Nucleus accumbens (tissue), 56 donors: ENCODE measurements at places on chromosomes 7 and 10.

- DNase-seq = no peak
Observed at GRCh38 chr7:92723943-92724342, 112.4 kb downstream of the CDK6 start.

DNA sequence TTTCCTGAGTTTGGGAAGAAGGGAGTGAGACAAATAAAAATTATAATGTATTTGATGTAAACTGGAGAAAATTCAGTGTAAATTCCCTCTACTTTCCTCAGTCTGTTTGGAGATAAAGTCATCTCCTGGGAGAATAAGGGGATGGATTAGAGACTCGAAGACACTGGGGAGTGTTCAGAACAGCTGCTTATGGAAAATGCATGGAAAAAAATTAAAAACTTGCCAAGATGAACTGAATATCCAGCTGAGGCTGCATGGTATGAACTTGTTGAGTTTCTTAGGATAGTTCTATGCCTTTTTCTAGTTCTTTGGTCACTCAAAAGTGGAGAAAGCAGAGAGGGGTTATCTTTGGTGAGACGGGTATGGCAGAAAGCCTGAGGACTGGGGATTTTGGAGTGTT lies 210.5 kb downstream of the BICC1 start:
- no peak for DNase-seq

DNA sequence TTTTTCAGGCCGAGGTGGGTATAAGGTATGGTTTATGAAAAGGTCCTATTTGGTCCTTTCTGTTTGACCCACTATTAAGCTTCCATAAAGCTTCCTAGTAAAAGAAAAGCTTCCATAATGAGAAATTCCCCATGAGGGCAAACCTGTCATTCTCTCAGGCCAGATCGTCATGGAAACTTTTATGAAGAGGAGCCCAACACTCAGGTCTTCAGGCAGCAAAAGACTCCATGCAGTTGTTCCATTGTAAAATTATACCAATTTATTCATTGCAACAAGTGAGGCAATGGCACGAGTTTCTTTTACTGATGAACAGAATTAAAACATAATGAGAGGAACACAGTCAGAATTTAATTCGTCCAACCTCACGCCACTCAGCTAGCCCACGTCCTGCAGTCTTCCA lies 188.6 kb downstream of the MTERF1 start:
- DNase-seq = no peak

GRCh38 chr10:52261362-52261761 lies 52.7 kb upstream of the DKK1 start:
- DNase-seq = no peak
